ENCODE measurements at places on chromosomes 11 and 22.
A peak's percentile ranks its signal among the peaks of the same experiment; 100 is the strongest.

DNA sequence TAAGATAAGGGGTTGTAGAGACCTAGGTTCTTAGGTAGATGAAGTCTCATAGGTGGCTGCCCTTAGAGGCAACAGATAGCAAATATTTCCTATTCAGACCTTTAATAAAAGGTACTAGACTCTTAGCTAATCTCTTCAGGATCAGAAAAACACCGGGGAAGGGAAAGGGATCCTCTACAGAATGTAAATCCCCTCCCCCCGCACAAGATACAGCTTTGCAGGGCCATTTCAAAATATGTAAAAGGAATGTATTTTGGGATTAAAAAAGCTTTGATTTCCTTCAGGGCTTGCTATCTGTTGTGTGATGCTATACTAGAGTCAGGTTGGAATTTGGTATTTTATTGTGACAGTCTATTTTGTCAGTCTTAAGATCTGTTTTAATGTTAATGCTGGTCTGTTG is 113.2 kb downstream of the SWAP70 start:
- no peak for DNase-seq

DNA sequence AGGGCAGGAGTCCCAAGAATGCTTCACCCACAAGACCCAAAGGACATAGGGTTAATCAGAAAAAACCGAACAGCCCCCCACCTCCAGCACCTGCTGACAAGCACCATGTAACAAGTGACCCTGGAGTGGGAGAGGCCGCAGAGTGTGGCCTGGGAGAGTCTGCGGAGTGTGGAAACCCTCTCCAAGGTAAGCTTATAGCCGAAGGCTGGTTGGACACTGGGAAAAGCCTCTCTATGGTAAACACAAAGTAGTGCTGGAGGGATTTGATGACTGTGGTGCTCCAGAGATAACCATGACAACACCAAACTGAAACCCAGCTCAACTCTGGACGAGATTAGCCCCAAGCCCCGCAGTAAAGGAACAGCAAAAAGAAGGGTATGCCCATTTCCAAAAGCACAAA is 19.2 kb downstream of the ASCL2 start:
- no peak for DNase-seq

DNA sequence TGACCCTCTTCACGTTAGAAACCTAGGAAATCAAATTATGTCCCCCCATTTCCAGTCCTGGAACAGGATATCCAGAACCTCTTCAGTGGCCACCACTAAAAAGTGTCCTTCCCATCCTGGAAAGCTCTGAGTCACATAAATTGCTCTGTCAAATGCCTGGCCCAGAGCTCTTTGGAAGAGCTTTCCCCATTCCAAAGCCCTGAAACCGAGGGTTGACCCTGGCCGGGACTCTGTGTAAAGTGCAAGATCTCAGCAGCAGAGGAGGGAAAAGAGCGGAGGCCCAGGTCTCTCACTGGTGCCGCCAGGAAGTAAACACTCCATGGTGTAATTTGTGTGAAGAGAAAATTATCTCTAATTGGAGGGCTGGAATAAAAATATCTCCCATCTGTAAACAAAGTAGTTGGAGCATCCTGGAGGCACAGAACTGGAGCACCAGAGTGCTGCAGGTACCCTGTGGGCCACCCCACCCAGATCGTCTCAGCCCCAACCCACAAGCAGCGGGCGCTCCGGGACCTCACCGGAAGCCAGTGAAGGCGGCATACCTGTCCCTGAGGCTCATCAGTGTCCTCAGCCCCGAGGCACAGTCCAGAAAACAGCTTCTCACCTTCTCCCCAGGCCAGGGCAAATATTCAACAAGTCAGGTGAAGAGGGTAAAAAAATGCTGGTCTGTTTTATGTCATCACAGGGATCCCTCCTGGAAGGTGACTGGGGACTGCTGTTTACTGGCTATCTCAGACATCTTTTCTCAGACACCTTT is 4.7 kb upstream of the JAM3 start:
- no peak for DNase-seq

- DNase-seq, result no peak
Measured at GRCh38 chr11:72102631-72102945, 509 bp downstream of the LAMTOR1 start.

DNA sequence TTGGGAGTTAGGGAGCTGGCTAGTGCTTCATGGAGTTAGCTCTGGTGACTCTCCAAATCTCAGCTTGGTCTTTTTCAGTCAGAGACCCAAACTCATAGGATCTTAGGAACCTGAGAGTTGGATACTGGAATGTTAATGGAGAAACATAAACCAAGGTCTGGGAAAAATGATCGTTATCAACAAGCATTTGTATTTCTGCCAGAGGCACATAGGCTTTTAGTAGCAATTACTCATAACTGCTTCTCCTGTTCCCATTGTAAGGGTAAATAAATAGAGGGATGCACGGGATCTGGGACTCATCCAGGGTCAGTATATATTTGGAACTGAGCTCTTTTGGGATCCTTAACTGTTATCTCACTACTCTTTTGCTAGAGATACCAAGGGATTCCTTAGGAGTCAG is 4.8 kb downstream of the BARX2 start:
- no peak for DNase-seq

DNA sequence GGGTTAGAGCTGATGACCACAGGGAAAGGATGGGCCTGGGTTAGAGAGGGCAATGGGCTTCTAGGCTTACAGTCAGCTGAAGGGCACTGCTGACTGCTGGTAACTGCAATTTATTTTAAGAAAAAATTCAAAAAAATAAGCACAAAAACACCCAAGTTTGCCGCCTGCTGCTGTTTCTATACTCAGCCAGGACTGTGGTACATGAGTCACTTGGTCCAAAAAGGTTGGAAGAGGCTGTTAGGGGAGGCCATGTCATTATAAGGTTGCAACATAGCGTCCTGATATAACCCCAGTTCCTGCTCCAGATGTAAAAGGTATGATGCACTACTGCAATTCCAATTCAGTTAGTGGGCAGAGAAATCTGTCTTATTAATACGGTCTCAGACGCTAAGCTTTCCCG is 98.9 kb downstream of the ETS1 start:
- DNase-seq, result no peak

GRCh38 chr11:100930185-100930778 is 199.3 kb downstream of the PGR start:
- peak; percentile 87 for DNase-seq

GRCh38 chr11:65891219-65892136 is 1.0 kb downstream of the CCDC85B start:
- DNase-seq, result no peak
